Stimulated activated CD4-positive, alpha-beta T cell treated with anti-CD3 and anti-CD28 coated beads, Interleukin-15, amount 100 ng/mL, for 1 hour (primary cell): ENCODE measurements at places on chromosomes 4 and X.

DNA sequence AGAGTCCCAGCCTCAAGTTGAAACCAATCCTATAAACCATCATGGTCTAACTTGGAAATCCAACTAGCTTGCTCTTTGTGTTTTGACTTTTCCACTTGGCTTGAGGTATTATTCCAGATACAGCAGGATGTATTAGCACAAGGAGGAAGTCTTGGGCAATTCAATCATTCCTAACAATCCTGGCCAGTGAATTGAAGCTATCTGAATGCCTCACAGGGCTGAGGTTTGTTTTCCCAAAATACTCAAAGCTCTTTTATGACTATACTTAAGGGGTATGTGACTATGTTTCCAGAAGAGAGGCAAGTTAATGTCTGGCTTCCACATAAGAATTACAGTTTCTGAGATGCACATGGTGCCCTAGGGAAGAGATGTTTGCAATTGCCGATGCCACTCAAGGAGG lies 66.8 kb upstream of the SH3RF1 start:
- no peak for DNase-seq

- no peak for DNase-seq
These were observed 68.8 kb downstream of the ARFIP1 start for GRCh38 chr4:152848508-152848907.

DNA sequence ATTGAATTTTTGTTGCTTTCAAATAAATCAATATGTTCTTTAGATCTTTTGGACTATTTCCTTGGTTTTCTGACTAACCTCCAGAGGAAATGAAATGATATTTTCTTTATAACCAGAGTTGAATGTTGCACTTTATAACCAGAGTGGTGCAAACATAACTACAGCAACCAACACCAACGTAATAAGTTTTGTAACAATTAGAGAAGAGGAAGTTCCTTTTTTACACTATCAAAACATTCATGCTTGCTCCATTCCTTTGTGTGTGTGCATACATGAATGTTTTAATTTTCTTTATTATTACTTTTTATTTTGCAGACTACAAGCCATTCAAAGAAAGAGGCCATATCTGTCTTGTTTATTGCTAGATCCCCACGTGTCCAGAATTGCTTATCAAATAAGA lies 193.0 kb upstream of the PPP3CA start:
- DNase-seq = no peak

DNA sequence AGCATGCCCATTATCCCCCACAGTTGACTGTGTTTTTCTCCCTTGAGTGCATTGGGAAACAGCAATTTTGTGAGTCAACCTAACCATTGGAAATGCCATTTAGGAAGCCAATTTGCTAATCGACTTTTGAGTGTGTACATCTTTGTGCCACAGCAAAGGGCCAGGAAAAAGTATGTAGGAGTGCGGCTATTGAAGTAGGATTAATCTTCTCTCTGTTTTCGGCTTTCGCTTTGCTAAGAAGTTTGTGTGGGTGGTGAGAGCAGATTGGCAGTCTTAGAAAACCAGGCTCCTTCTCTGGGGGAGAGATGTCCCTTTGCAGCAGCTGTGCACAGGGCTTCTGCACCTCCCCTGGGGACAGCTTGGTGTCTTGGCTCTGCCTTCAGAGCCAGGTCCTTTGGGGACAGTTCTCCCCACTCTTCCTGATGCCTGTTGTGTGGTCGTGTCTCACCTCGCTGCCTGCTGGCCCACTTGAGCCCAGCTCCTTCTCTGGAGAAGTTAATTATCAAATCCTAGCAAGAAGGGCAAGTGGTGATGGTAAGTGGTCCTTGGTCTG lies 74.5 kb downstream of the GEMIN8 start:
- DNase-seq = no peak

GRCh38 chr4:26788341-26788733 lies 72.3 kb upstream of the STIM2 start:
- DNase-seq = no peak

DNA sequence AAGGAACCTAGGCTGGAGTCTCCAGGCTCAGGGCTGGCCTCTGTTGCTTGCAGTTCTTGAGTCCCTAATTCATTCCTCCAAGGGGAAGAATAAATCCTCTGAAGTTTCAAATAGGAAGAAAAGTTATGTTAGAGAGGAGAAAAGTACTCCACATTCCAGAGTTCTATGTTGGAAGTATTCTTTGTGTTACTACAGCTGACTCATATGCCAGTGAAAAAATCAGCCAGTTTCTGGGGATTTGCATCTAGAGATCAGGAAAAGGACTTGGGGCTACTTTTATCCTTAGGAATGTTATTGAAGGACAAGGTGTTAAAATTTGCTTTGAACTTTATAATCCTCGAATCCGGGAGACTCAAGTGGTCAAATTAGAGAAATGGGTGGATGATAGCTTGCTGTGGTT lies 11.7 kb upstream of the NUDT9 start:
- no peak for DNase-seq

- no peak for DNase-seq
These were observed 56.2 kb downstream of the ADRA2C start for GRCh38 chr4:3822230-3822947.

DNA sequence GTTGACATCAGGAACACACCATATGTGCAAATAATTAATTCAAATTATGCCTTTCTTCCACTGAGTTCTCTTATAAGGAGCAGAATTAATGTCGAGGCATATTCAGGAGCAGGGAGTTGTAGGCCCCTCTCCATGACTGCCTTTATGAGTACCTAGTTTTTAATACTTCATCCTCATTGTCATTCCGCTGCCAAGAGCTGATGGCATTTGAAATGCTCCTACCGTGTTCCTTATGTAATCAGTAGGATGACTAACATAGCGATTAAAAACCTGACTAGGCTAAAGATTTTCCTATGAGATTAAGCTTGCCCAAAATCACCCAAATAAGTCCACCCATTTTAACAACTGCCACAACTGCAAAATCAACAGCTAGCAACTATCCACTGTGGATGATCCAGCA lies 220.6 kb downstream of the DHX15 start:
- no peak for DNase-seq

DNA sequence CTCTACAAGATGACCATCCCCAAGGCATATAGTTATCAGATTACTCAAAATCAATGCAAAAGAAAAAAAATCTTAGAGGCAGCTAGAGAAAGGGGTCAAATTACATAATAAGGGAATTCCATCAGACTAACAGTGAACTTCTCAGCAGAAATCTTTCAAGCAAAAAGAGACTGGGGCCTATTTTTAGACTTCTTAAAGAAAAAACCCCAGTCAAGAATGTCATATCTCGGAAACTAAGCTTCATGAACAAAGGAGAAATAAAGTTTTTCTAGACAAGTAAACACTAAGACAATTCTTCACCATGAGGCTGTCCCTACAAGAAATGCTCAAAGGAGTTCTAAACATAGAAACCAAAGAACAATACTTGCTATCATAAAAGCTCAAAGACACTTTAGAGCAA lies 51.7 kb downstream of the RAB28 start:
- DNase-seq = no peak

GRCh38 chr4:6154875-6155274 lies 45.5 kb downstream of the JAKMIP1 start:
- DNase-seq = no peak

DNA sequence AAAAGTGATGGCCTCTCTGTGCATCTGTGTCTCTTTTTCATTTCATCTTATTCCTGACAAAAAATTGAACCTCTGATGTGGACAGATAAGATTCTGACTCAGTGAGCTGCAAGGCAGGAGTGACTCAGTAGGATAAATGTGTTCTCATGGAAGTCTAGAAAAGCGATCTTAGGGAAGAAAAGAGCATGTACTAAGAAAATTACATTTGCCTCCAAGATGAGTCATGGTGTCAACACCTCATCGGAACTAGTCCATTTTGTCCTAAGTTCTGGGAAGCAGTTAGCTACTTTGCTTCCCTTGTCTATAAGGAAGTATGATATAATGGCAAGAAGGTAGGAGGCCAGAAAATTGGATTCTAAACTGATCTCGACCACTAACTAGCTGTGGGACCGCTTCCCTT lies 83.5 kb upstream of the AFF2 start:
- DNase-seq = no peak

DNA sequence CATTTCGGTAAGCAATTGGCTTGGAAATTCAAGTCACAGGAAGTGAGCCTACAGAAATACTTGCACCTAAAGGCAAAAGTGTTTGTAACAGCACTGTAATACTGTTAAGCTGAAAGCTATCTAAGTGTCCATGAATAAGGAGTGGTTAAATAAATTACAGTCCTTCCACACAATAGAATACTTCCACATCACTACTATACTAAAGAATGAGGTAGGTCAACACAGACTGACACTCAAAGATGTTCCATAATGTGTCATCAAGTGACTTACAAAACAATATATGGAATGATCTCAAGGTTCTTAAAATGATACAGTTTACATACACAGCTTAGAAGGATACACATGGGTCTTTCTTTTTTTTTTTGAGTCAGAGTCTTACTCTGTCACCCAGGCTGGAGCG lies 27.0 kb downstream of the SLC10A6 start:
- no peak for DNase-seq

GRCh38 chr4:1244081-1244977 lies 4.6 kb downstream of the CTBP1 start:
- no peak for DNase-seq

DNA sequence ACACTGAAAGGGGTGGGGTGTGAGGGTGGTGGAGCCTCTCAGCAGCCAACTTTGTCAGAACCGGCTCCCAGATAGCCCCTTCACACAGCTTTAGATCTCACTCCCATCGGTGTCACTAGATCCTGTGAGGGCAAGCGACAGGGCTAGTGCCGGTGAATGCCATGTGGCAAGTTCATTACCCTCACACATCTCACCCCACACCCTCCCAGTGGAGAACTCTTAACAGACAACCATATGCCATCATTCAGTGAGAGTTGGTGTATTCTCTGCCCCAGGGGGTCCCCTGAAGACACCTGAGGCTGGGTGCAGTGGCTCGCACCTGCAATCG lies 15.3 kb downstream of the SEPTIN6 start:
- no peak for DNase-seq

DNA sequence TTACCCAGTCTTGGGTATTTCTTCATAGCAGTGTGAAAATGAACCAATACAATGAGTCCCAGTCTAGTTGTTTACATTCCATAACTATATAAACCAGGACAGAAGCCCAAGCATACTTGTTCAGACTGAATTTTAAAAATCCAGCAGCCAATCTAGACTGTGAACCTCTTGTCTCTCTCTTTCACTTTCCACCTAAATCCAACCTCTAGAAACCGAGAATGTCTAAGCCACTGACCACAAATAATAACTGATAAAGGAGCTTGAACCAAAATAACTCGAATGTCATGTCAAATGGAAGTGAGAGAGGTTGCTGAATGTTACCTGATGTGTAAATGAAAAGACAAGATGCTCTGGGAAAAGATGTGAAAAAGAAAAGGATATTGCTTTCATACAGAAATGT lies 544.7 kb downstream of the NLGN4X start:
- no peak for DNase-seq

DNA sequence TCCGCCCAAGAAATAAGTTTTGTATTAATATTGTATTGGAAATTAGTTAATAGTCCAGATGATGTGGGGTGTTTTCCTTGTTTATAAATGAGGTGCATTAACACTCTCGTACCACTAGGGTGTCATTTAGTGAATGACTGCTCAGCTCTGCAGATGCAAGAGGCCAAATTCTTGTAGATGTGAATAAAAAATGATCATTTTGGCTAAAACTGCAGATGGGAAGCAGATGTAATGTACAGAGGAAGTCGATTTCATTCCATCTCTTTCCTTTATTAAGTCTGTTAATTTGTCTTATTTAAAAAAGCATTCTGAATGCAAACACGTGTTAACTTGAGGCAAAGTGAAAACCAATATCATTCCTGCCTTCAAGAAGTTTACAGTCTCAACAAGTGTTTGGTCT lies 108.1 kb downstream of the DHX15 start:
- DNase-seq = no peak

GRCh38 chr4:82957045-82957444 lies 53.6 kb downstream of the LIN54 start:
- no peak for DNase-seq

DNA sequence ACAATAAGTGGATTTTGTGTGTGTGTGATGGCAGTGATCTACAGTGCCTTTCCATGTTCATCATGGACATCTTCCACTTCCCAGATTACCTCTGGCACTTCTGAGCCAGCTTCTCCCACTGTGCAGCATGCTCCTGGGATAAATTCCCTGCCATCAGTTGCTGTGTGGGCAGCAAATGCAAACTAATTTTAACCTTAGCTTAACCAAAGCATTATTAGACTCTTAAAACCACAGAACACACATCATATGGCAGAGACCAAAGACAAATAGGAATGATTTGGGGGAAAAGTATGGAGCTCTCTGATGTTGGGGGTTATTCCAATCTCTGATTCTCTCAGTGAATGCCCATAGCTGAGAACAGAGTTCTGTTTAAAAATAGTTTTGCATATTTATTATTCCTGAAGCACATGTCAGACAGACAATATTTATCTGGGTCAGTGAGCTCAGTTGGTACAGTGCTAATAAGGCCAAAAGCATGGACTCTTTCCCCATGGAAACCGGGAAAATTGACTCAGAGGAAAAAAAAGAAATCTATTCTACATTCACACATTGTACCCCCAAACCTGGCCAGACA lies 567.4 kb downstream of the IQCM start:
- DNase-seq = no peak

GRCh38 chrX:10602646-10603045 lies 17.7 kb downstream of the MID1 start:
- no peak for DNase-seq

DNA sequence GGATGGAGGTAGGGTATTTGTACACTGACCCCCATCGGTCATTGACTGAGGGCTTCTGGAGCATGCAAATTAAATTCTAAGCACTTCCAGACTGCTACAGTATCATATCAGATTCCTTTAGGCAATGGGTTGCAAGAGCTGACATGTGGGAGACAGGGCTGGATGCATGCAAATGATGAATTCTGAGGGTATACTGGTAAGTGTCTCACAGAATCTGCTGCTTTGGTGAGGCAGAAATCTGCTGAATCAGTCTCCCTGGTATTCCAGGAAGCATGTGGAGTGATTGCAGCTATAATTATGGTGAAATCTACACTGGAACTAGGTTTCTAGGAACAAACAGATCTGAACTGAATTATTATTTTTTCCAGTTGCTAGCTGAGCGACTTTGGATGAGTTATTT lies 684.9 kb upstream of the MAGEB2 start:
- no peak for DNase-seq

DNA sequence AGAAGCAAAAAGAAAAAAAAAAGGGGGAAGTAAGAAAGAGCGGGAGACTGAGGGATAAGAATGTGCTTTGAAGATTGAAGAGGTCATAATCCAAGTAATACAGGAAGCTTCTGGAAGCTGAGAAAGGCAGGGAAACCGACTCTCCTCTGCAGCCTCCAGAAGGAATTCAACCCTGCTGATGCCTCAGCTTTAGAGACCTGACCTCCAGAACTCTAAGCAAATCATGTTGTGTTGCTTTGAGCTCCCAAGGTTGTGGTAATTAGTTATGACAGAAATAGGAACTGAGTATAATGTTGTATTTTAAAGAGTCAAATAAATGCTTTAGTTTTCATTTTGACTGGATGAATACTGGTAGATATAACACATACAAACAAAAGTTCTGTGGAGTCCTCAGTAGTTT lies 48.0 kb upstream of the FAT1 start:
- DNase-seq = no peak

- DNase-seq = no peak
These were observed 467.7 kb downstream of the NKX6-1 start for GRCh38 chr4:84031401-84031800.

GRCh38 chr4:185115827-185116232 lies 27.2 kb upstream of the SLC25A4 start:
- DNase-seq = no peak
